ENCODE measurements at places on chromosomes 7 and 10. TPM values are rescaled to one million over a fixed set of nuclear protein-coding genes. Genes with fewer than 3 reads are reported as not detected.
A peak's percentile ranks its signal among the peaks of the same experiment; 100 is the strongest.

HTR5A gene
- not detected for total RNA-seq

SOSTDC1 gene
- 0.85 TPM for total RNA-seq

SH2D4B gene
- total RNA-seq = not detected

PTPRN2 gene
- 1.3 TPM for total RNA-seq

GNGT1 gene
- not detected for total RNA-seq

GPNMB gene
- 288 TPM for total RNA-seq

CLEC5A gene
- 0.47 TPM for total RNA-seq

SORCS3 gene
- total RNA-seq = 0.03 TPM

FGFBP3 gene
- total RNA-seq = 0.22 TPM

- no peak for DNase-seq
Observed at GRCh38 chr10:9102026-9102425, 1047.5 kb downstream of the GATA3 start.

GRCh38 chr7:158910254-158911053 is 54.1 kb downstream of the DYNC2I1 start:
- no peak for DNase-seq

- peak; percentile 47 for DNase-seq
Observed at GRCh38 chr7:77327067-77327931, 88.8 kb downstream of the GSAP start.

- DNase-seq = no peak
Observed at GRCh38 chr7:36289833-36290661, 99.6 kb upstream of the ANLN start.

DNA sequence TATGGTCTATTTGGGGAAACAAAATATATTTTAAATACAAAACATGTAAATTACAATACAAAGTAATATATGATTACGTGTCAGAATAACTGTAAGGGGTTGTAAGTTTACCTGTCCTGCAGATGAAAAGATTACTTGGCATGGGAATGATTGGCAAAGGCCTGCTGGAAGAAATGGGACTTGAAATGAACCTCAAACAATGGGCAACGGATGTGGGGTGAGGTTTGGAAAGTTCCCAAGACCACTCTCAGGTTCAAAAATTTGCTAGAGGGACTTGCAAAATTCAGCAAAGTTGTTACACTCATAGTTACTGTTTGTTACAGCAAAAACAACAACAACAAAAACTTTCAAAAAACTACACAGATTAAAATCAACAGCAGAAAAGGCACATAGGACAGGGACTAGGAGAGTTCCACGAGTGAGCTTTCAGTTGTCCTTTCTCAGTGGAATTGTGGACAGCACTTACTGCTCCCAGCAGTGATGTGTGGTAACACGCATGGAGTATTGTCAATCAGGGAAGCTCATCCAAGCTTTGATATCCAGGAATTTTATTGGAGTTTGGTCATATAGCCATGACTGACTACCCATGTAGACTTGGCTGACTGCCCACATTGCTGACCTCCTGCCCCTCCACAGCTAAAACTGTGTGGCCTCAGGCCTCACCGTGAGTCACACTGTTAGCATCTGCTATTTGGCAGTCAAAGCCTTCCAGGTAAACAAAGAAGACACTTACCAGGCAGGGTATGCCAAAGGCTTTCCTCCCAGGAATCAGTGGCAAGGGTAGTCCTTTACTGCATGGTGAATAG is 43.8 kb downstream of the EXOC6 start:
- no peak for DNase-seq

DNA sequence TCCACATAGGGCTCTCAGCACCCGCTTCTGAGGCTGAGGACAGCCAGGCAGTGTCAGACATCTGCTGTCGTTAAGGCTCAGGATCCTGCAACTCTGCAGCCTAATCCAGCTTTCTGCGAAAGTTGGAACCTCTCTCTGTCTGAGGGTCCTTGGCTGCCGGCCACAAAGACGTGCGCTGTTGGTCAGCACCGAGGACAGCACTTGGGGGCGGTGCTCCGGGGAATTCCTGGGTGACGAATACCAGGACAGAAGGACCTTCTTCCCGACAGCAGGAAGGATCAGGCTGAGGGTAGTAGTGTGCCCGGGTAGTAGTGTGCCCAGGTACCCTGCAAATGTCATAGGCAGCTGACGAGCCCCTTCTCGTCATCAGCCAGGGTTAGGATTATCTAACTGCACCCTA is 16.0 kb upstream of the RASGEF1A start:
- DNase-seq = no peak

- DNase-seq = no peak
Observed at GRCh38 chr10:51651063-51651462, 48.3 kb downstream of the CSTF2T start.

DNA sequence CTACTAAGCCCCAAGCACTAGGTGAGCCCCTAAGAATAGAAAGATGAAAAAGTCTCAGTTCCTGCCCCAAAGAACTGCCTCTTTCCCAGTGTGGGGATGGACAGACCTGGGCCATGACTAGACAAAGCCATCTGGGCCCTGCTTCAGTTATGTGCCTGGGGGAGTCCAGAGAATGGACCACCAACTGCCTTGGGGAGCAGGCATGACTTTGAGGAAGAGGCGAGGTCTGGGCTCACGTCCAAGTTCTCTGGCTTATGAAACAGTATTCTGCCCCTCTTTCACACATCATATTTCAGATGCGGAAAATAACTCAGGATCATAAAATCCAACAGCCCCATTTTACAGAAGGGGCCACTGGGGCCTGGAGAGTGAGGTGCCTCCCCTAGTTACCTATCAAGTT is 80.3 kb downstream of the PLXNA4 start:
- no peak for DNase-seq

- DNase-seq = no peak
Observed at GRCh38 chr7:119438315-119438714, 834.7 kb upstream of the KCND2 start.

GRCh38 chr7:158274404-158274811 is 313.2 kb downstream of the PTPRN2 start:
- no peak for DNase-seq

DNA sequence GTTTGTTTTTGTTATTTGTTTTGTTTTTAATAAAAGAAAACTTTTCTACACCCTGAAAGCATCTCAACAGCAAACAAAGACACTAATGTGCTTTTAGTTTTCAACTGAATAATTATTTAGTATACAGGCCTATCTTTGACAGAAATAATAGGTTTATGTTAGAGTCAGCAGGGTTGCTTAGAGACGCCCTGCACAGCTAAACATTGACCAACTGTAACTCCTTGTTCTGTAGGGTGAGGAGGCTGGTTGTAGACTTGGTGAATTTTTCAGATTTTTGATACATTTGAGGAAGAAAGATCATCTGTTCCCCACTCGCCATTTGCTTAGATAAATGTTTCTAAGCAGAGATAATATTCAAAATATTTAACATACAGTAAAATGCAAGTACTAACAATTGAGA is 103.1 kb downstream of the CALCR start:
- no peak for DNase-seq

DNA sequence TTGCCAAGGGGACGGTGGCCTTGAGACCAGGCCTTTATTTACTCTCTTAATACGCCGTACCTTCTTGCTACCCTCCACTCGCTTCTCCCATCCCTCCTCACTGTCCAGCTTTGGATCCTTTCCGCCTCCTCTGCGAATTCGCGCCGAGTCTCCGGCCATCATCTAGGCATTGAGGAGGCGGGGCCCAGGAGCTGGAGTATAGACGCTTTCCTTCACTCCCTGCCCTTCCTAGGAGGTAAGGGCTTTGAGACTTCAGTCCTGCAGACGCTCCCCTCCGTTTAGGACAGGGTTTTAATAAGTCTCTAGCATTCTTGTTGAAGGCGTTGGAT is 538 bp downstream of the TFAM start:
- DNase-seq = no peak

DNA sequence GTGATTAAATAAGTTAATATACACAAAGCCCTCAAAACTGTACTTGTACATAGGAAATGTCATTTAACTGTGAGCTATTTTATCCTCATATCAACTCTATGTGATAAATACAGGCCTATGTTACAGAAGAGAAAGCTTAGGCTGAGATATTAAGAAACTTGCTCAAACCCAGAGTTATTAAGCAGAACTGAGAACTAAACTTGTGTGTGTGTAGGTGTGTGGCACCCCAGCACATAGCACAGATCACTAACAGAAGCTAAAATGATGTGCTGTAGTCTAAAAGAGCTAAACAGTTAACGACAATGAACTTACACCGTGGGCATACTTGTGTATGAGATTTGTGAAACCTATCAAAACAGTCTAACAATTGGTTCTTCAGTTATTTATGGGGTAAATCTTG is 34.5 kb downstream of the MTPN start:
- no peak for DNase-seq

- no peak for DNase-seq
Observed at GRCh38 chr7:2279896-2280295, 34.3 kb downstream of the SNX8 start.

DNA sequence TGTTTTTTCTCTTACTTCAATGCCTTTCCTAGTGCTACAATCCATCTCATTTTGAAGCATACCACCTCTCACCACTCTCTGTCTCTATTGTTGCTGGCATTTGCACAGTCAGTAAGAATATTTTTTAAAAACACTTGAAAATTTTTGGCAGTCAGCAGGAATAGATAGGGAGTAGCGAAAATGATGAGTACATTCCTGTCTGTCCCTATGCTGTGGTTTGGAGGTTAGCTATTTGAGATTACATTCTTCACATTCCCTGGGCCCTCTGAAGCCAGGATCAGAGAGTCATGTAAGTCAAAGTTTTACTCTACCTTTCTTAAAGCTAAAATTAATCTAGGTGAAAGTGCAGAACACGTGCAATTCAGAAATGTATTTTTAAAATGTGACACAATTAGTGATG is 53.0 kb upstream of the MAGI2 start:
- no peak for DNase-seq

GRCh38 chr10:75029857-75030256 is 81.6 kb upstream of the SAMD8 start:
- peak; percentile 33 for DNase-seq

DNA sequence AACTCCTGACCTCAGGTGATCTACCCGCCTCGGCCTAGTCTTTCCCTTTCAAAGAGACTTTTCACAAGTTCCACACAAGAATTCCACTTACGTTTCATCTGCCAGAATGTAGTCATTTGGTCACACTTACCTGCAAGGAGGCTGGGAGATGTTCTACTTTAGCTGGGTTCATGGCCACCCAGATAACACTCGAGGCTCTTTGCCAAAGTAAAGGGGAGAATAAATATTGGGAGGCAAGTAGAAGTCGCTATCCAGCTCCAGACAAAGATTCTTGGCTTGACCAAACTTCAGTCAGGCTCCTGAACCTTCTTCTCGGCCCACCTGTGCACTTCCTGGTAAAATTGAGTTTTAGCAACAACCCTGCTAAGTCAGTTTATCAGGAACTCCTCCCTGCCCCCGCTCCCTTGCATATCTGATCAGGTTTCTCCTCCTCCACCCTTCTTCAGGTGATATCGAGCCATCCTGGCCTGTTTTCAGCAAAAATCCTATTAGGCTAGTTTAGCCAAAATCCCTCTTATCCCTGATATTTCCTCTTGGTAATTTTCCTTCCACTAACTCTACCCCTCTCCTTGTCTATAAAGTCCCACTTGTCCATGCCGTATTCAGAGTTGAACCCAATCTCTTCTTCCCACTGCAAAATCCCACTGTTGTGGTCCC is 25.1 kb upstream of the SAMD8 start:
- DNase-seq = no peak

DNA sequence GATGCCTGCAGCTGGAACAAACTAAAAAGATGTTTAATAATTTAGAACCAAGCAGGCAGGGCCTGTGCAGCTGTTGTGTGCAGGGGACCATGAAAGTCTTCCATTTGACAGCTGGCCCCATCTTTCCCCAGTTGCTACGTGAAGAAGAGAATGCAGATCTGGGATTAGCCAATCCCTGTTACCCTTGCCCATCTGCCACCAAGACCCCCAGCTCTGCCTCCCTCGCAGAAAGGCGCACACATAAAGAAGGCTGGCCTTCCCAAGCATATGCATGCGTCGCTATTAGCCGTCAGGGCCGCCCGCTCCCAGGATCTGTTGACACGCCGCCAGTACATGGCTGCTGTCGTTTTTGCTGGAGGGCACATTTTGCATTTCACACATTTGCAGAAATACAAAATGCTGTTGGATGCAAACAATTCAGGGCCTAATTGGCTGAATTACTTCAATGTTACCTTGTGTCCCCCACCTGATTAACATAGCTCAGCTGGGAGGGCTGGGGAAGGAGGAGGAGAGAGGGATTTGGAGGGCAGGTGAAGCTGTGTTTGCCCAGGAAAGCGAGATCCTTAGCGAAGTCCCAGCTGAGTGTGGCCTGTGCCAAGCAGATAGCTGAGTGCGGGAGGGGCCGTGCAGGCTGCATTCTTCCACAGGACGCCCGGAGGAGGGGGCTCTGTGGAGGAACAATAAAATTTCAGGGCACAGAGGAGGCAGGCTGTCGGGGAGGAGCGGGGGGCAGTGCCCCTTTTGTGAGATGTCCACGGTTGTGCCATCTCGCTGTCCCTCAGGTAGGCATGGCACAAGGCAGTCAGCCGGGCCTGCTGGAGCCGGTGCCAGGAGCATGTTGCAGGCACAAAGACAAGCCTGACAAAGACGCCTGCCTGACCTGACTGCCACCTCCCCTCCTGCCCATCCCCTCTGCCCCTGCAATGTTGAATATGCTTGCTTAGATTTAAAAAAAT is 443.0 kb upstream of the MKI67 start:
- DNase-seq = no peak

DNA sequence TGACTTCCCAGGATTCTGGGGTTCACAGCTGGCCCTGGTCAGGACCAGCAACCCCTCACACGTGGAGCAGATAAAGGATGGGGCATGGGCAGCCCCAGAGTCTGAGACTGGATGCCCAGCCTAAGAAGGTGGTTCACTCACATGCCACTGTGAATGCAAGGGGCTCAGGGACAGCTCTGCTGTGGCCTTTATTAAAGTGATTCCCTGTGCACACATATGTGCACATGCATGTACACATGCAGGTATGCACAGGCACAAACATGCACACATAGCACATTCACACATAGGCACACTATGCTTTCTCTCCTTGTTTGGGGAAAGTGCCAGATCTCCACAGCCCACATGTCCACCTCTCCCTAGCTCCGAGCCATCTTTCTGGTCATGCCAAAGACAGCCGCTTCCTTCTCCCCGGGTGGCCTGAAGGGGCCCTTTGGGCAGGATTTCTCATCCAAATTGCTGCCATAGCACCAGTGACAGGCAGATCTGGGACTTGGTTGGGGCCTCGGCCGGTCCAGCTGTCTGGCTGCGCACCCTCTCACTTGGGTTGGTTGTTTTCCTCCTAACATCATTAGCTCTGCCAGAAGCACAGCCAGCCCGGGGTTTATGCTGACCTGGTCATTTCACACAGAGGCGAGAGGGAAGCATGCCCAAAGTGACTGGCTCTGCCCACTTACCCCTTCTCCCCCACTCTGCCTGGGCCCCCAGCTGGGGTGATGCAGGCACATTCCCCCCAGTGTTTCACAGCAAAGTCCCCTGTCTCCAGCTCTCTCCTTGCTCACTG is 1.4 kb downstream of the GCK start:
- DNase-seq = no peak

GRCh38 chr7:24110056-24110455 is 173.9 kb upstream of the NPY start:
- DNase-seq = no peak

- DNase-seq = no peak
Observed at GRCh38 chr7:143408686-143409561, at the start of gene EPHA1. TSS of gene EPHA1 (minus strand) at chr7:143408856. CDS start at chr7:143408805, 51 bp downstream.
